ENCODE measurements at places on chromosomes 5 and 9. TPM values are rescaled to one million over a fixed set of nuclear protein-coding genes. Genes with fewer than 3 reads are reported as not detected.

TMOD1 gene
- 4.8 TPM for total RNA-seq

TIGD6 gene
- total RNA-seq = 6.1 TPM

GPR150 gene
- total RNA-seq = 0.15 TPM

KIF12 gene
- not detected for total RNA-seq

PCDHGA4 gene
- total RNA-seq = 1.9 TPM

All from motor neuron (in vitro differentiated cells).